ENCODE measurements at places on chromosomes 1 and 21. TPM values are rescaled to one million over a fixed set of nuclear protein-coding genes. Genes with fewer than 3 reads are reported as not detected.

Gene OR2AK2
- polyA plus RNA-seq: not detected

Gene PDXK
- polyA plus RNA-seq: 76.5 TPM

Gene RIMKLA
- not detected for polyA plus RNA-seq

Gene ACTN2
- 0.94 TPM for polyA plus RNA-seq

Gene OR2M5
- not detected for polyA plus RNA-seq

Gene CR1L
- polyA plus RNA-seq: 35.1 TPM

Gene AGT
- polyA plus RNA-seq: not detected

Gene KCNJ15
- 0.20 TPM for polyA plus RNA-seq

Gene SLAMF8
- not detected for polyA plus RNA-seq

Gene HLX
- polyA plus RNA-seq: 1.7 TPM

Gene LCE2A
- polyA plus RNA-seq: not detected

Gene ADAMTSL4
- 137 TPM for polyA plus RNA-seq

Gene DCDC2B
- not detected for polyA plus RNA-seq
